ENCODE measurements at places on chromosomes 16 and 17.

- DNase-seq, result no peak
Observed at GRCh38 chr16:28986046-28986445, 1.2 kb downstream of the LAT start.

GRCh38 chr17:76686538-76687297 lies 24.0 kb downstream of the MXRA7 start:
- DNase-seq, result no peak

DNA sequence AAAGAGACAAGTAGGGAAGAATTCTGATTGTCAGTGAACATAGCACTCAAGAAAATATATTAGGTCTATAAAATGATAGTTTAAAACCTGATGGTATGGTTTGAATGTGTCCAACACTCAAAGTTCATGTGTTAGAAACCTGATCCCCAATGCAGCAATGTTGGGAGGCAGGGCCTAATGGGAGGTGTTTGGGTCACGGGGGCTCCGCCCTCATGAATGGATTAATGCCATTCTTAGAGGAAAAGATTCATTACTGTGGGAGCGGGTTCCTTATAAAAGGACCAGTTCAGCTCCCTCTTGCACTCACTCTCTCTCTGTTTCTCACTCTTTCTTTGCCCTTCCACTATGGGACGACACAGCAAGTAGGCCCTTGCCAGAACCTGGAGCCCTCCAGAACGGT lies 41.5 kb upstream of the SLC47A1 start:
- no peak for DNase-seq

- no peak for DNase-seq
Observed at GRCh38 chr17:82648742-82649331, 593 bp upstream of the WDR45B start.

GRCh38 chr16:14629612-14629918 lies 495 bp downstream of the PARN start:
- DNase-seq, result no peak

- no peak for DNase-seq
Observed at GRCh38 chr17:354651-355556, 2.3 kb upstream of the RPH3AL start.

DNA sequence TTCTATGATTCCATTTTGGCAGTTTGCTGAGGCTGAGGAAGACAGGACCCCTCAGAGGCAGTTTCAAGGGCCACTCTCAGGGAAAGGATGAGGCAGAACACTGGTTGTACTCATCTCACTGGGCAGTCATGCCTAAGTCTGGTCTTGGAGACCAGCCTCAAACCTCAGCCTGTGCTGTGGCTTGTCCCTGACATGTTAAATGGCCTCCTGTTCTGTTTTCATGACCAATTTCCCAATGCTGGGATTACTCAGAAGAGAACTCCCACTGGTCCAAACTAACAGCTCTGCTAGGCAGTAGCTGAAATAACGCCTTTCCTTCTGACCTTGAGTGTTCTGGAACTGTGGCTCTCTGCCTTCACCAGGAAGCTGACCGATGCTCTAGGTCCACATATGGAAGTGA lies 8.4 kb upstream of the SPDYE4 start:
- no peak for DNase-seq

DNA sequence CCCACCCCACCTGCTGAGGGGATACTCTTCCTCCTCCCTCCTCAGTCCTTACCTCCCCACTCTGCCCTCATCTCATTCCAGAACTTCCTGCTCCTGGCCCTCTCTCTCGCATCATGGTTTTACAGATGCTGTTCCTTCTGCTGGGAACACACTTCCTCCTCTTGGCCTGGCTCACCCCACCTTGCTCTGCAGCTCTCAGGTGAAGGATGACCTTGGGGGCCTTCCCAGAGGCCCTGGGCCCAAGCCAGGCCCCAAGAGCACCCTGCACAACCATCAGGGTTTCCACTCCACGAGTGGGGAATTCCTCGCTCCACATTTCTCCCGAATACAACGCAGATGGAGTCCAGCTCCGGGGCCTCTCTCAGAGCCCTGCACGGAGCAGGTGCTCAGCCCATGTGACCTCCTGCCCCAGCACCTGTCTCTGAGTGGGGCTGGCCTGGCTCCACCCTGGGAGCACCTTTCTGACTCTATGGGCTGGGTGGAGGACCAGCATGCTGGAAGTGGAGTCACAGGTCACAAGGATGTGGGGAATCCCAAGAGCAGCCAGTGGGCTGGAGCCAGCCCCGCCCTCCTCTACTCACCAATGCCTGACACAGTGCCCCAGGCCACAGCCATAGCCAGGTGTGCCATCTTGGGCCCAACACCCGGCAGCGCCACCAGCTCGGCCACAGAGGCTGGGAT lies 4.5 kb downstream of the NTHL1 start:
- no peak for DNase-seq

DNA sequence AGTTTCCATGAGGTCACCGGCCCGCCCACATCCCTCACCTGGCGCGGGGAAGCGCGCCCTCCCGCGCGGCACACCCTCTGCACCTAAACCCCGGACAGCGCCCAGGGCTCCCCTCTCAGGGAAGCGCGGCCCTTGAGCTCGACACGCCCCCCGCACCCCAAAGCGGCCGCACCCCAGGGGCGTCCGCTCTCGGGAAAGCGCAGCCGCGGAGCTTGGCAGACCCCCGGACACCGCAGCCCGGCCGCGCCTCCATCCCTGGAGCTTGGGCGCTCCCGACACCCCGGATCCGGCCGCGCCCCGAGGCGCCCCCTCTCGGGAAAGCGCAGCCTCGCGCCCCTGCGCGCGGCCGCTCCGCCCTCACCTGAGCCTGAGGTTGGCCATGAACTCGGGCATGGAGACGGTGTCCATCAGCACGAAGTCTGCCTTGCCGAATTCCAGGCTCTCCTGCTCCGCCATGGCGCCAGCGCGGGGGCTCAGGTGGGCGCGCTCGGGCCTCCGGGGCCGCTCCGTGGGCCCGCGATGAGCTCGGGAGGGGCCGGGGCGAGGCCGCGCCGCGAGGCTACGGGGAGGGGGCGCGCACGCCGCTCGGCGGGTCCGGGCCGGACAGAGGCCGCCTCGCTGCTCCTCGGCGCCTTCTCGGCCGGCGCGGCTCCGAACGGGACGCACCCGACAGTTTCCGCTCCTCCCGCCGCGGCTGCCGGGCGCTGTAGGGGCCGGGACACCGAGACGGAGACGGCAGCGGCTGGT lies at the start of gene MYO1D:
Gene MYO1D, minus strand, starts transcription at position 708 of the 747 bp plus-strand sequence. Its CDS starts 252 bp downstream, at position 456.
- peak; percentile 65 for DNase-seq

GRCh38 chr16:54203384-54203783 lies 83.2 kb downstream of the IRX3 start:
- no peak for DNase-seq

DNA sequence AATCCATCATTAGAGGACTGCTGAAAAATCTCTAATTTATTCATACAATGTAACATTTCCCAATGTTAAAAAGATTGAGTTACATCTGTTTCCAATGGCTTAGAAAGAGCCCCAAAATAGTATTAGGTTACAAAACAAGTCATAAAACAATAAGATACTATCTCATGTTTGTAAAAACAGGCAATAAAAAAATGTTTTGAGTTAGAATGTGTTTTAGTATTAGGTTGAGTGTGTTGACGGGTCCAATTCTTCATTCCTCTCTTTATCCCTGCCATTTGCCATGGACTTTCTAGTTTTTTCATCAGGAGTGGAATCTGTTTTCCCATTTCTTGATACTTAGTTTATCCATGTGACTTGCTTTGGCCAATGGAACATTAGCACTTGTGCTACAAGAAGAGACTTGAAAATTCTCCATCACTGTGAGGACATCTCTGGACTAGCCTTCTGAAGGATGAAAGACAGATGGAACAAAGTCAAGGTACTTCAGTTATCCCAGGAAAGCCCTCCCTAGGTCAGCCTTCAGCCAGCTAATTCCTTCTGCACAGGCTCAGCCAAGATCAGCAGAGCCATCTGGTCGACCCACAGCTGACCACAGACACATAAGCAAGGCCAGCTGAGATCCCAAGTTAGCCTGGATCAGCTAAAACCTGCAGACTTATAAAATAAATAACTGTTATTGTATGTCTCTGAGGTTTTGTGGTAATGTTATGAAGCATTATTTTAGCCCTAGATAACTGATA lies 83.3 kb downstream of the HS3ST3A1 start:
- no peak for DNase-seq

DNA sequence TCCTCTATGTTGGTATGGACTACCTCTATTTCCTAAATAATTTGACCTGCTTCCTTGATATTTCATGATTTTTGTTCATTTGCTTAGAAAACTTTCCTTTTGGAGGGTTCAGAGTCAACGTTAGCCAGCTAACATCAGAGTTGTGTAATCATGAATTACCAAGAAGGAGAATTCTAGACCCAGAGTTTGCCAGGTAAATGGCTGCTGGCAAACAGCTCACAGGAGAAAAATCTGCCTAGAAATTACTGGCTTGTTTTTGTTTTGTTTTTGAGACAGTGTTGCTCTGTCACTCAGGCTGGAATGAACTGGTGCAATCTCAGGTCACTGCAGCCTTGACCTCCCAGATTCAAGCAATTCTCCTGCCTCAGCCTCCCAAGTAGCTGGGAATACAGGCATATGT lies 111.4 kb upstream of the SALL1 start:
- DNase-seq, result no peak

DNA sequence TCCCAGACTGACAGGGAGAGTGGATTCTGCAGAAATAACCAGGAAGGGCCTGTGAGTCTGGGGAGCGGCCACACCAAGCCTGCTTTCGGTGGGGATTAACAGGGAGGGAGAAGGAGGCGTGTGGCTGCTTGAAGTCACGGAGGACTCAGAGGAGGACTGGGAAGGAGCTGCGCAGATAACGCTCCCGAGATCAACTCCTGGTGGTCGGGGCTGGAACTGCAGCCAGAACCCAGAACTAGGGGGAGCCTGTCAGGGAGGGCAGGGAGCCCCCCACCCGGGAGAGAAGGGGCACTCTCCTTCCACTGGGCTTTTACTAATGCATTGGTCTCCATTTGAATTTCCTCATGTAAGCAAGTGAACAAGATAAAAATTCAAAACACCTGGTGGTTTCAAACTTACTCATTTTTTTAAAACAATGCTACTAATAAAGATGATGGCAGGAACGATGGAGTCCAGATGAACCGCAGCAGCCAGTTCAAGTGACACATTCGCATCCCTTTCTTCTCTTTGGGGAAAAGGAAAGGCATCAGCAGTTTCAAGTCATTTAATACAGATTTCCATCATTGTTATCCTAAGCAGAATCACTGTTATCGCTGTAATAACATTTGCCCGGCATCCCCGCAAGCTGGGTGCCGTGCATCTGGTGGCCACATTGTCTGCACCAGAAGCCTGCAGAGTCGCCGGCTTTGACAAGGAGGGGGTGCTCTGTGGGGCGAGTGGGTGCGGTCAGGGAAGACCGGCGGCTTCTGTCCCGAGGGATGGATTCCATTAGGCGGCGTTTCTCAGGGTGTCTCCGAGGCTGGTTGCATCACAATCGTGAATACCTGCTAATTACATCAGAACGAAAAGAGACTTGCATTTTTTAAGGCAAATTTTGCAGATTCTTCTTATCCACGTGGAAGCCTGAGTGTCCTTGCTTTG lies 183.0 kb downstream of the FOXL1 start:
- DNase-seq, result peak; percentile 15

DNA sequence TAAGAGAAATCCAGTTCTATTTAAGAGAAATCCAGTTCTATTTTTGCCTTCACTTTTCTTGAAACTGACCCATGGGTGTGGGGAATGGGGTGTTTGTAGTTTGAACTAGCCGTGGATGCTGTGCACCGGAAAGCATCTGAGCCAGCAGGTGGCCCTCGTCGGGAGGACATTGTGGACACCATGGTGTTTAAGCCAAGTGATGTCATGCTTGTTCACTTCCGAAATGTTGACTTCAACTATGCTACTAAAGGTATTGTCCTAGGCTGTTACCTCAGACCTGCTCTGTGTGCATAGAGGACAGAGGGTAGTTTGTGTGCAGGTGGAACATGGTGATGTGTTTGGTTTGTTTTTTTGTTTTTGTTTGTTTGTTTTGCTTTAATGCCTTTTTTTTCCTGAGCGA lies 3.3 kb downstream of the ATXN2L start:
- DNase-seq, result no peak

DNA sequence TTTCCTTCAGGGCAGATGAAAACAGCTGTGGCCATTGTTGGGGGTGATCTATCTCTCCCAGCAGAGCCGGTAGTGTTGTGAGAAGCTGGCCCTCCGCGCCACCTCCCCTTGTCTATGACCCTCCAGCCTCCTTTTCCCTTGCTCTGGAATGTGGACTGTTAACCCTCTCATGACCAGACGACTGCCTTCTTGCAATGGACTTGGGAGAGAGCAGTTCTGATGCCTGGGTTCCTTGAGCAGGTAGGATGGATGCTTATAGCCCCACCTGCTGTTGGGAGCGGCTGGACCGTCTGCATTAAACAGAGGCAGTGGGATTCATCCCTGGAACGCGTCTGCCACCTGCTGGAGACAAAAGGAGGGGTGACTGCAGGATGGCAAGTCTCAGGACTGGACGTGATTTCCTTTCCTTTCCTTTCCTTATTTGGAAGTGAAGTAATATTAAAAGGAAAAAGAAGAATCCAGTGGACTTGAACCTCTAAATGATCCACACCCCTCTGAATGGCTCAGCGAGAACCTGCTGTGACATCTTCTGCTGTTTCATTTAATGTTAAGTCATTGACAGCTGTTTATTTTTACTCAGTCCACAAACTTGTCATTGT lies 1.8 kb upstream of the SOST start:
- DNase-seq, result peak; percentile 61

DNA sequence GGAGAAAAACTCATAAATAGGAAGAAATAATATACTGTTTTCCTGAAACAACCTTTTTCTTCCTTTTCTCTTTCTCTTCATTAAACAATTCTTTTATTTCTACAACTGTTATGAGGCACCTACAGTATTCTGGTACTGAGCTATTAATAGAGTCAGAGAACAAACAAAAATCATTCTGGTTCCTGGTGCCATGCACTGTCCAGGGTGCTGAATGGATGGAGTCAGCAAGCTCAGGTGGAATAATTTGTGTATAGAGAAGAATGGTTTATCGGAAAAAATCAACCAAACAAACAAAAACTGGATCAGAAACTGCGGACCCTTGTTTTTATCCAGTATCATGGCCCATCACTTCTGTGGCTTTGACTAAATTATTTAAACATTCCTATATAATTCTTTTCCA lies 430.3 kb upstream of the GOT2 start:
- DNase-seq, result no peak
